Testis (tissue), 5 donors: ENCODE measurements at places on chromosomes 7 and 10. TPM values are rescaled to one million over a fixed set of nuclear protein-coding genes. Genes with fewer than 3 reads are reported as not detected.

AKR1D1 gene
- 1.3 TPM for total RNA-seq

DGKB gene
- 0.55 TPM for total RNA-seq

KIF11 gene
- total RNA-seq: 14.6 TPM

DKK1 gene
- 1.5 TPM for total RNA-seq

SPDYE11 gene
- total RNA-seq: 5.6 TPM

PTEN gene
- 118 TPM for total RNA-seq

EBF3 gene
- total RNA-seq: 7.6 TPM

IKZF1 gene
- 10.4 TPM for total RNA-seq

GRCh38 chr10:92350411-92350810 is 59.4 kb downstream of the MARCHF5 start:
- H3K4me1 ChIP-seq: no peaks in the 10 kb centered on the region
- no peak overlapping the region for H3K27ac ChIP-seq
- no peak for DNase-seq
- no peaks in the 10 kb centered on the region for H3K36me3 ChIP-seq

DNA sequence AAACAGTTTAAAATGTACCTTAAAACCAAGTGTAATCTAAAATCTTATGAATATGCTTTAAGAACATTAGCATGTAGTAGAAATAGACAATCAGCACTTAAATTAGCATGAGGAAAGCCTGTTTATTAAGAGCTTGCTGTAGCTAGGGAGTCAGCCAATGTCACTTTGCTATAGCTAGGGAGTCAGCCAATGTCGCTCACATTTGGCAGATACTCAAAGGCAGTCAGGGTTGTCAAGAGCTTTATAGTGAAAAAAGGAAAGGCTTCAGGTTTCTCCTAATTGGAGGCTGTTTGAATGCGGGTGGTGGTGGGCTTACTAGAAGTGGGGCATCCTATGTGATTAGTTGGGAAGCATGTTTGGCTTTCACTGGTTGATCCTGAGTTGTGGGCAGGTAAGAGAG is 226.2 kb upstream of the DGKB start:
- no peaks in the 10 kb centered on the region for H3K36me3 ChIP-seq
- no peak overlapping the region for H3K27ac ChIP-seq
- no peak for DNase-seq
- no peaks in the 10 kb centered on the region for H3K27me3 ChIP-seq
- no peak overlapping the region for H3K4me3 ChIP-seq

GRCh38 chr10:45380903-45381620 is 7.0 kb downstream of the ALOX5 start:
- no peaks in the 10 kb centered on the region for H3K4me1 ChIP-seq
- H3K36me3 ChIP-seq: no peaks in the 10 kb centered on the region
- H3K27me3 ChIP-seq: no peaks in the 10 kb centered on the region

- no peak overlapping the region for H3K27ac ChIP-seq
- H3K27me3 ChIP-seq: no peaks in the 10 kb centered on the region
- H3K36me3 ChIP-seq: no peaks in the 10 kb centered on the region
- peaks cover 18% of the 10 kb centered on the region for H3K4me1 ChIP-seq
Measured at GRCh38 chr7:111112439-111112838, 21.5 kb downstream of the LRRN3 start.

GRCh38 chr10:62188021-62188616 is 80.5 kb downstream of the RTKN2 start:
- H3K4me3 ChIP-seq: no peak overlapping the region
- DNase-seq: no peak
- H3K4me1 ChIP-seq: no peaks in the 10 kb centered on the region
- no peak overlapping the region for H3K27ac ChIP-seq
- no peaks in the 10 kb centered on the region for H3K36me3 ChIP-seq
